ENCODE measurements at places on chromosomes 7 and 10.

DNA sequence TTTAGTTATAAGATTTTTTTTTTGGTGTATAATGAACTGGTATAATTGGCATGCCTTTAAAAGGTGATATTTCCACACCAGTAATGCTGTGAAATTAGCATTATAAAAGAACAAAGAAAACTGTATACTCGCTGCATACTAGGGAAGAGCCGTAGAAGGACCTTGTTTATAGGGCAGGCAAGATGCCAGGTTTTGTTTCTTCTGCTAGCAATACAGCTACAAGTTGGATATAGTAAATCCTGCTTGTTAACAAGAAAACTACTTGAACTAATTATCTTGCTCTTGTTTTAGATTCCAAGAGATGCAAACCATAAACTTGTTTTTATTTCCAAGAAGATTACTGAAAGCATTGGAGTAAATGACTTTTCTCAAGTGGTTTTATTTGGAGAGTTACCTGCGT, 1.9 kb downstream of the DNAH11 start:
- ATAC-seq = no peak

DNA sequence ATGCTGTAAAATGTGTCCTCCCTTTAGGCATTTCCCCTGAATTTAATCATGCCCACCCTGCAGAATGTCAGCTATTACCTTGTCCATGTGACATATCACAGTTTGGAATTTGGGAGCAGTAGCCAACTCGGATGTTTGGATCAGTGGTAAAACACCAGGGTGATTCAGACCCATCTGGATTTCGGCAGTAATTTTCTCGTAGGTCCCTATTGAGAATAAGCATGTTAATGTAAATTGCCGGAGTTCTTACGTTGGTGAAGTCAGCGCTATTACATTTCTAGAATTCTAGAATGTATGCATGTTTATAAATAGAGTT, 44.1 kb downstream of the HGF start:
- ATAC-seq = no peak

GRCh38 chr10:5683065-5683464, 1.6 kb upstream of the TASOR2 start:
- ATAC-seq = peak; percentile 75

- no peak for ATAC-seq
These were observed 105.0 kb upstream of the DGKB start for GRCh38 chr7:15007507-15007906.

DNA sequence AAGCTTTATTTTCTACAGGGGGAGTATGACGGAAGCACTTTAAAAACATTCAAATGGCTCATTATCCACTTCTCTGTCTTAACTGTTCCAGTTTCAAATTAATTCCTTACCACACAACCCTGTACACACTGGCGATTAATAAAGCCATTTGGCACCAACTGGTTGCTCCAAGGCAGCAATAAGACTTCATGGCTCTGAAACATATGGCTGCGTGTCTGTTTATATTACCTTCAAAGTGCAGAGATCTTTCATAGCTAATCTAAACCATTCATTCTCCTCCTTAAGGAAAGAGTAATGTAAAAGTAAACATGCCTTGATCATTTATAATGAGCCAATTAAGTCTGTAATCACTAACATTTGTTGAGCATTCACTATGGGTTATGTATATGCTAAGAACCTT, 325.7 kb downstream of the PARD3 start:
- ATAC-seq = no peak

GRCh38 chr10:132453470-132453861, 56.5 kb downstream of the PWWP2B start:
- peak; percentile 22 for ATAC-seq

DNA sequence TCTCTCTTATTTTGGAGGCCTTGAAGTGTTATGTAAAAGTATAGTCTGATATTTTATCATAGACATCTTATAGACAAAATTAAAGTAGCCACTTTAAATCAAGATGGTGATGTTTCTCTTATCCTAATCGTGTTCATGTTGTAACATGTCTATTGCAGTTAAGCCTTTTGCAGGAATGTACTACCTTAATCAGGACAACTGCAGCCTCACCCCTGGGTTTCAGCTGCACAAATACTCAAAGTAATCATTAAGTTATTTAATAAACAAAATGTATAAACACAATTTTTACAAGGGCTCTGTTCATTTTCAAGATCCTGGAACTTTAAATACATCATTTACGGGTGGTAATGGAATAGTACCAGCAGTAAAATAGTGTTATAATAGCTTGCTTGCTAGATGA, 14.4 kb upstream of the KIF5B start:
- no peak for ATAC-seq

DNA sequence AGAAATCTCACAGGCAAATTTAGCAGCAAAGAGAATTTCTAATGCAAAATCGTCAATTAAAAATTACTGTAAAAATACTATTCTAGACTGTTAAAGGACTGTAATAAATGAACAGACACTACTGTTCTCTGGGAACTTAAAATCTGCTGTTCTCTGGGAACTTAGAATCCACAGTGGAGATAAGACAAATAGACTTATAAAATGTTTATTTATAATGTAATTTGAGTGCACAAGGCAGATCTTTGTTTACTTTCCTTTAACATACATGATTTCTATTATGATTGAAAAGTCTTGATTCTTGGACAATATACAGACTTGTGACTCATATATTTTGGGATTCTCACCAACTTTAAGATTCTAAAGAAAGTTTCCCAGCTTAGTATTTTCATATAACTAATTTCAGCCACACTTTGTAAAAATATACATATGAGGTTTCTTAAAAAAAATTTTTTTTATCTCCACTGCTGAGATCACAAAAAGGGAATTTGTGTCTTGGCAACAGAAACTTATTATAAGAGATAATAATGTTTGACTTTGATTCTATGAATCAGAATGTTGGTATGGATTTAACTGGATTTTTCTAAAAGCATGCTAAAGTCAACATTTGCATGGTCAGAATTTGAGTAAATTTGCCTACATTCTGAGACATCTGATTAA, 166.3 kb upstream of the RHOBTB1 start:
- ATAC-seq = no peak

DNA sequence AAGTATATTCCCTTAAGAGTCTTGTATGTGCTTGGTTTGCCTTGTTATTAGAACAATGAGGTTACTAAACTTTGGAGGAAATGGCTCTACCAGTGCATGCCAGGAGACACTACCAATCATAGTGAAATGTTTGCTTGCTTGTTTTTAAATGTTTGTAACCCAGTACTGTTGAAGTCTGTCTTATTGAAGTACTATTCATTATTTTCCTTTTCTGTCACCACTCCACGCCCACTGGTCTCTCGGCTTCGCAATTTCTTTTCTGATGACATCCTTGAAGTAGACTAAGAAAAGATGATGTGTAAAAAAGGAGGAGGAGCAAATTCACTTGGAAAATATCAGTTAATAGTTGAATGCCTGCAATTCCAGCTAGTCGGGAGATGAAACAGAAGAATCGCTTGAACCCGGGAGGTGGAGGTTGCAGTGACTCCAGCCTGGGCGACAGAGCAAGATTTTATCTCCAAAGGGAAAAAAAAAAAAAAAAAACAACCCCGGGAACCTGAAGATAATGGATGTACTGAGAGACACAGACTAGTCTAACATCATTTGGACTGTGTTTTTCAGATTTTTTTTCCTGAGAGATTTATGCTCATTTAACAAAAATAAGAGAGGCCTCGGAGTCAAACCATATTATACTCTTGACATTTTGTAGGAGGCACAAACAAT, 959.4 kb downstream of the PCDH15 start:
- no peak for ATAC-seq

- no peak for ATAC-seq
These were observed 1035.3 kb downstream of the NRG3 start for GRCh38 chr10:82910301-82910700.

GRCh38 chr7:45268013-45268412, 110.4 kb downstream of the RAMP3 start:
- ATAC-seq = no peak

- no peak for ATAC-seq
These were observed 95.0 kb upstream of the SLC26A5 start for GRCh38 chr7:103541026-103541425.

DNA sequence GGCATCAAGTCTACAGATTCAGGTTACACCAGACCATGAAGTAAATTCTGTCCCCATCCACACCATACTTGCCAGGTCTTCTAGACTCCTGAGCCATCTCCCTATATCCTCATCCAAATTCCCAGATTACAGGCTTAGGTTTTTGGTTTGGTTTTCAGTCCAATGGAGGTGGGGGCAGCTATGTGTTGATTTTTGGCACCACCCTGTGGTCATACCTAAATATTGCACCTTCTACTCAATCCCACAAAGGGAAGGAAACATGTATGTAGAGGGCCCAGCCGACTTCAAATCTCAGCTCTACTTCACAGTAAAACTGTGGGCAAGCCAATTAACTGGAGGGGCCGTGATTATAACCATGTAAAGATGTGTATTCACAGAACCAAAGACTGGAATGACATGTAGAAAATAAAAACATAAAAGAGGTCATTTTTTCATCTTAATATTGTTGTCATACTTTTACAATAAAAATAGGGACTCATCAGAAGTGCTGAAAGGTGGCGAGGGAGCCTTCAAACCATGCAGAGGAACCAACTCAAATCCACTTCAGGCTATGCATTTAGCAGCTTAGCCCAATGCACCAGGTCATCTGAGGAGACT, 19.8 kb downstream of the ERCC6 start:
- ATAC-seq = no peak

- ATAC-seq = no peak
These were observed 38.0 kb upstream of the CACNA2D1 start for GRCh38 chr7:82481499-82482097.

DNA sequence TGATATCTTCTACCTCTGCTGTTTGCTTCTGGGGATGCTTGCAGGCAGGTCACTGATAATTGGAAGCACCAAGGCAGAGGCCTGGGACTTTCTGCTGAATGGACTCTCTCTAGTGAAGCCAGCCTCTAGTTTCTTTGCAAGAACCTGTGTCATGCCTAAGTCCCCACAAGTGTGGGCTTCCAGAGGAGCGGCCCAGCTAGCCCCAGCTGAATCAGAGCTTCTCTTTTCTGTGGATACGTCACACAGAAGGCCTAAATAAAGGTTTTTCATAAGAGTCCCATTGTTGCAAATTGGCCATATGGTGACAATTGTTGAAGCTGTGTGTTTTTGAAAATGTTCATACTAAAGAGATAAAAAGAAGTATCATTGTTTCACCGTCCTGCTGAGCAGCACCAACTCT, 6.8 kb upstream of the OPALIN start:
- no peak for ATAC-seq

DNA sequence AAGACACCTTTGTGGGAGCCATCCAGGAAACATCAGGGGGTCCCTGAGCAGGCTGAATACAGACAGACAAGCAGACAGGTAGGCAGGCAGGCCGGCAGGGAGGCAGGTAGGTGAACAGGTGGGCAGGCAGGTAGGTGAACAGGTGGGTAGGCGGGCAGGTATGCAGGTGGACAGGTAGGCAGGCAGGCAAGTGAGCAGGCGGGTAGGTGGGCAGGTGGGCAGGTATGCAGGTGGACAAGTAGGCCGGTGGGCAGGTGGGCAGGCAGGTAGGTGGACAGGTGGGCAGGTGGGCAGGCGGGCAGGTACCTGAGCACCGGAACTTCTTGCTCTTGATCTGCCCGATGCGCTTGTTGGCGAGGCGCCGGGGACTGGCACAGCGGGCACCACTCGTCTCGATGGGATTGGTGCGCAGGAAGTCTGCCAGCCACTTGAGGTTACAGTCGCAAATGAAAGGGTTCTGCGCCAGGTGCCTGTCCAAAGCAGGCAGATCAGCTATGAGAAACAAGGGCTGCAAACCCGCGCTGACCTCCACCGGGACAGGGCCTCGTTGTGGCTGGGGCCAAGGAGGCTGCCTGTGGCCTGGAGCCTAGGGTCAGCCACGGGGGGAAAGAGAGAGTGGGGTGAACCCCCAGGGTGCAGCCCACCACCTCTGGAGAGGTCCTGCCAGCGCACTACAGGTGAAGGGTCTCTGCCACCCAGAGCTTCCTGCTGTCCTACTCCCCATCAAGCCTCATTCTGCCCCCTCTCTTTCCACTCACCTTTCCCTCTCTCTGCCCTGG, 136.9 kb downstream of the SLIT1 start:
- no peak for ATAC-seq

DNA sequence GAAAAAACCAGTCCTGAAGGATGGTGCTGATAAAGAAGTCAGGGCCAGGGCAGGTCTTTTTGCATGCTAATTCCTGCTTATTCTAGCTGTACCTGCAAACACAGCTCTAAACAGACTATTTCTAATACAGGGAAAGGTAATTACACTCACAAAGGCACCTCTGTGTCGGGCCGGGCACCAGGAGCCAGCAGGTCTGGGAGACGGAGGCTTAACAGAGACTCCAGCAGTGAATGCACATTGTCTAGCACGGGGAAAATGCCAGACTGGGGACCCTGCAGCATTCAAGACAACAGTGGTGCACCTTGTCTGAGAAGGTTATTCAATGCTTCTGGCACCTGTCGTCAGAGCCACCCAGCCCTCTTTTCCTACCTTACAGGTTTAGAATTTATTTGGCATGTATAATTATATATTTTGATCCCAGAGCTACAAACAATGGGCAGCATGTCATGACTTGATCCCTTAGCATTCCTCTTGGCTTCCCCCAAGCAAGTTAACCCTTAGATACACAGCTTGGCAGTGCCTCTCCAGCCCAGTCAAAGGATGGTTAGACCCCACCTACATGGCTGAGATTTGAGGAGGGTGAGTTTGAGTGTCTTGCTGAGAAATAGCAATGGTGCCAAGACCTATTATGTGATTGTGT, 185.2 kb downstream of the SLC25A13 start:
- no peak for ATAC-seq

DNA sequence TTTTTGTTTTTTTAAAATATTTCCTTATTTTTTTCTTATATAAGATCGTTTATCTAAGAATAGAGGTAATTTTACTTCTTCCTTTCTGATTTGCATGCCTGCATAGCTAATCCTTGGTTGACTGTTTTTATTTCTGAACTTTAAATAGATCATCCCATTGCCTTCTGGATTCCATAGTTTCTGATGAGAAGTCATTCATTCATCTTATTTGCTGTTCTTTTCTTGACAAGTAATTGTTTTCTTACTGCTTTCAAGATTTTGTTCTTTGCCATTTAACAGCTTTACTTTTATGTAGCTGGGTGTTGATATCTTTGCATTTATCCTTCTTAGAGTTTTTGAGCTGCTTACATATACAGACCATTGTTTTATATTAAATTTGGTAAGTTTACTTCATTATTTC, 437.9 kb downstream of the SDK1 start:
- no peak for ATAC-seq

All from activated CD4-positive, CD25-positive, alpha-beta regulatory T cell treated with anti-CD3 and anti-CD28 coated beads, Interleukin-2, amount 50 U/mL, for 24 hours (primary cell).